ENCODE measurements at places on chromosomes 2 and 18.

- DNase-seq: no peak
These were observed 3.7 kb downstream of the TMEM37 start for GRCh38 chr2:119435081-119435952.

DNA sequence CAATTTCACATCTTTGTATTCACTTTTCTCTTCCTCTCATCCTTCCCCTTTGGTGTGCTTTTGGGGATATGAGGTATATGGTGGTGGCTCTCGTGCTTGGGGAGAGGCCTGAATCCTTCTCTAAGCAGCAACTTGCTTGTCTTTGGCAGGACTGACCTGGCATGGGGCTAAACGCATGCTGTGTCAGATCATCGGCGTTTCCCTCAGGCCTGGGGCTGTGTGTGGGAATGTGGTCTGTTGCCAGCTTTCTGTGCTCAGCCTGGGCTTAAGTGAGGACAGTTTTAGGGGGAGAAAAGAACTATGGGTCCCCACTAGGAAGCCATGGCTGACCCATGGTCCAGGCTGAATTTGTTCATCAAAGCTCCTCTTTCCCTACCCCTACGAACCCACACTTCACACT, 60.7 kb downstream of the TET3 start:
- DNase-seq: no peak

- DNase-seq: no peak
These were observed 103.5 kb upstream of the TRIB2 start for GRCh38 chr2:12613137-12613835.

DNA sequence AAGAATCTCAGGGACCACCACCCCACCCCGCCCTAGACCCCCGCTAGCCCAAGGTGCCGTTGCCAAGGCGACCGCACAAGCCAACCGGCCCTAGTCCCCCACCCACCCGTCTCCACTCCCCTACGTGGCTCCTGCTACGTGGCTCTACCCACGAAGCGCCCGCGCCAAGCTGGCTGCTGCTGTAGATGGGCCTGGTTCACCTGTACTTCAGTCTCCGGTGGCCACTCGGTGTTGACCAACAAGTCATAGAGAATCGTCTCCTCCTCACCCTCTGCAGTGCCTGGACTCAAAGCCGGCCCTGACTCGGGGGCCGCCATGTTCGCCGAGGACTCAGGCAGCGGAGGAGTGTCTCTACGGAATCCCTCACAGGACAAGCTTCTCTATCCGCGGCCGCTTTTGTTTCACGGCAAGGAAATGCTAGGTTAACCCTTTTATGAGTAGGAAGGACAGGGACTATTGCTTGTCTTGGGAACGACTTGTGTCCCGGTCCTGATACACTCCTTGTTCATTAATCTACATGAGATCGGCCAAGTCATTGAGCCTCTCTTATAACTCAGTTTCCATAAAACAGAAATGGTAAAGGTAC, at the start of gene NBAS:
TSS of gene NBAS (minus strand) at position 347 of the 586 bp plus-strand sequence. CDS start at position 317, 30 bp downstream.
- DNase-seq: peak; percentile 71

- DNase-seq: peak; percentile 82
These were observed 177.1 kb upstream of the HAAO start for GRCh38 chr2:42969231-42970150.

DNA sequence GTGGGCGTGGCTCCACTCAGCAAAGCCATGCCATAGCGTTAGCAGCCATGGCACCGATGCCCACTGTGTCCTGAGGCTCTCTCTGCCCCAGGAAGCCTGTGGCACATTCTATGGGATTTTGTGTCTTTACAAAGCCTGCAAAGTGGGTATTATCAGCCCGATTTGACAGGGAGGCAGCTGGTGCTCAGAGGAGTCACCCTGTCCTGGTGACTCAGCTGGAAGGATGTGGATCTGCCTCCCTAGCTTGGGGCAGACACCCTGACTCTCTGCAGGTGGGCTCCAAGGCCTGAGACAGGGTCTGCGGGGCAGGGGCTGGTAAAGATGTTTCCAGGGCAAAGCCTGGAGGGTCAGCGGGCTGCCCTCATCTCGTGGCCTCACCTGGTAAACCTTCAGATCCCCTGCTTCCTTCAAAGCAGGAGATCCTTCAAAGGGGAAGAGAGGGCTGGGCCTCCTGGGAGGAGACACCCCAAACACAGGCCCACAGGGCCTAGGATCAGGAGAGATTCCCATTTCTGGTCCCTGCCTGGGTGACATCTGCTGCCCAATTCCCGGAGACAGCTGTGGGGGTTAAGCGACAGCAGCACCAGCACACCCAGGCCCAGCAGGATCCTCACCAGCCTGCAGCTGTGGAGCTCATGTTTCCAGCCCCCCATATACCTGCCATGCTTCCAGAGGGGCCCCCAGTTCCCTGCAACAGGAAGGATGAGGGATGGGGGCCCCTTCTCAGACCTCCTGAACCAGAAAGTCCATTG, 3.0 kb upstream of the ASB1 start:
- no peak for DNase-seq

DNA sequence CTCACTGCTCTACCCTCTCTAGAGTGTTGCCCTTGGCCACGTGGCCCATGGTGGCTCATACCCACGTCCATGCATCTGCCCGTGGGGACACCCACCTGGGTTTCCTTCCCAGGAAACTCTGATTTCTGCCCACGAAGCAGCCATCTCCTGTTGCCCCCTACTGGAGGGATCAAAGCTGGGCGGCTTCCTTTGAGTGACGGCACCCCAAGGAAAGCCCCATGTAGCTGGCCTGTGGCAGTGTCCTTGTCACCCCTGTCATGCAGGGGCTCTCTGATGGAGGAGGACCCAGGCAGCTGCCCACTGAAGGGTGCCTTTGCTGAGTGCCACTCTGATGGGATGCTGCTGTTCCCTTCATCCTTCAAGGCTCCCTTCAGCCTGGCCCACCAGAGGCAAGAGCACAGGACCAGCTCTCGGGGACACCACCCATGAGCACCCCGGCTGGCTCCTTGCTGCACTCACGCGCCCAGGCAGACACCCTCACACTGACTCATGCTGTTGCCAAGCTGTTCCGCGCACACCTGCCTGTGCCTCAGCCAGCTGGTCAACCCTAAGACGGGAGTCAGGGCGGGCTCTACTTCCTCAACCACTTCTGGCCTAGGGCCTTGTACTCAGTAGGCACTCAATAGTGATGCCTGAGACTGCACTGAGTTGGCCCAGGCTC, 101.1 kb downstream of the CTIF start:
- DNase-seq: no peak

Measured in fibroblast of skin of left quadriceps (primary cell).